ENCODE measurements at places on chromosomes 2 and 18.

- DNase-seq: no peak
Measured at GRCh38 chr2:135615404-135615803, 84.1 kb downstream of the R3HDM1 start.

DNA sequence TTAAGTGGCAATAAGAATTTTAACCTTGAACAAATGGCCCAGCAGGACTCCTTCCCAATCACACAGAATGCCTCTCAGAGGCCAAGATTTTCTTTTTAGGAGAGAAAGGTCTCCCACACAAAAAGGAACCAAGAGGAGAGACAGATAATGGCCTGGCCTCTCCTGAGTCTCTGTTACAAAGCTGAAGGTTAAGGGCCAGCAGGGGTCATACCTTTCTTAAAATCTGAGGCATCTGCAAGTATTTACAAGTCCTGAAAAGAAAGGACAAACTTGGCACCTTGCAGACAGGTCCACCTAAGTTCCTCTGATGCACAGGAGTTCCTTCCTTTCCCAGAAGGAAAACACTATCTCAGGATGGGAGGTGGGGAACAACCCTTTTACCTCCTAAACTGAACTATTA lies 142.3 kb downstream of the TMEM163 start:
- DNase-seq: no peak

DNA sequence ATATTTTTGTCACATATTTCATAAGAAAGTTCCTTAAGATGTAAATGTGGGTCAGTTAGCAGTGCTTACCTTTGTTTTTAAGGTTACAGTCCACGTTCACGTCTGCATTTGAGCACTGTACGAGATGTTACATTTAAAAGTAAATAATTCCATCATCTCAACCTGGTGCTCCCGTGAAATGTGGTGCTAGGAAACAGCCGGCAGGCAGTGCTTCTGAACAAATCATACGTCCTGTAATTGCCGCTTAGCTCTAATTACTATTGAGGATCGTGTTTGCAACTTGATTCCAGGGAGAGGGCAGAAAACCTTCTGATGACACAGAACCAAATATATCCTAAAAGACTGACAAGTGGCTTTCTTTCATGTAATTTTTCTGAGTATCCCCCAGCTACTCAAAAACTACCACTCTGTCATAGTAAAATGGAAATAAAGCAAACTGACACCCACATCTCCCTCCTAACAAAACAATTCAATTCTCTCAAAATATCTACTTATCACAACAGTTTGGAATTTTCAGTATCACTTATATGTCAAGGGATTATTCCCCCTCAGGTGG lies 297.8 kb upstream of the SESTD1 start:
- no peak for DNase-seq

- DNase-seq: no peak
Measured at GRCh38 chr2:3107567-3107966, 270.1 kb downstream of the EIPR1 start.
